Urinary bladder (tissue), 4 donors: ENCODE measurements at places on chromosomes 4 and X. TPM values are rescaled to one million over a fixed set of nuclear protein-coding genes. Genes with fewer than 3 reads are reported as not detected.

The GRIPAP1 gene
- polyA plus RNA-seq, result 27.9 TPM

The RBM46 gene
- polyA plus RNA-seq, result not detected

The FGB gene
- polyA plus RNA-seq, result 11.6 TPM

The ASMTL gene
- 46.2 TPM for polyA plus RNA-seq

The CCKAR gene
- polyA plus RNA-seq, result not detected

The SPANXA1 gene
- polyA plus RNA-seq, result not detected

The SLC10A4 gene
- 1.2 TPM for polyA plus RNA-seq

The TKTL2 gene
- polyA plus RNA-seq, result not detected

The COL4A6 gene
- polyA plus RNA-seq, result 65.8 TPM

The MGAT4D gene
- polyA plus RNA-seq, result not detected
